Right renal cortex interstitium (tissue), 3 donors: ENCODE measurements at places on chromosomes 4 and X. TPM values are rescaled to one million over a fixed set of nuclear protein-coding genes. Genes with fewer than 3 reads are reported as not detected.
A peak's percentile ranks its signal among the peaks of the same experiment; 100 is the strongest.

ETDC gene
- polyA plus RNA-seq: not detected

UGT2B15 gene
- polyA plus RNA-seq: 0.06 TPM

ADAMTS3 gene
- 12.0 TPM for polyA plus RNA-seq

ALAS2 gene
- polyA plus RNA-seq: 13.6 TPM

FGF2 gene
- polyA plus RNA-seq: 7.3 TPM

NLGN3 gene
- 4.4 TPM for polyA plus RNA-seq

ZNF674 gene
- polyA plus RNA-seq: 6.1 TPM

ADH7 gene
- polyA plus RNA-seq: not detected

EDNRA gene
- polyA plus RNA-seq: 95.8 TPM

XKRX gene
- polyA plus RNA-seq: 0.28 TPM

SH3BP2 gene
- 25.7 TPM for polyA plus RNA-seq

DNA sequence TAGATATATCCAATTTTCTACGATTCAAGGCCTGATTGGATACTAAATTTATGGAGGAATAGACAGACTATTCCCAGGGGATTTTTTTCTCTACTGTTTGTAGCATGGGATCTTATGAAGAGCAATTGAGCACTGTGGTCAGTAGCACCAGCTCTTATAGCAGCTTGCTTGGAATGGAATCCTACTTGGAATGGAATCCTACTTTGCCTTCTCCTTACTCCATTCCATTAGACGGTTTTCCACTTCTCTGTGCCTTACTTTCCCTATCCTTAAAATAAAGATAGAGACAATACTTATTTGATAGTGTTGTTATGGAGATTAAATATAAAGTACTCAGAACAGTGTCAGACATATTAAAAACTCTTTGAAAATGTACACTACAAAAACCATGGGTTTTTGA lies 133.5 kb downstream of the BTC start:
- no peak for DNase-seq

- DNase-seq: peak; percentile 34
These were observed 43.2 kb downstream of the QDPR start for GRCh38 chr4:17468619-17469221.

DNA sequence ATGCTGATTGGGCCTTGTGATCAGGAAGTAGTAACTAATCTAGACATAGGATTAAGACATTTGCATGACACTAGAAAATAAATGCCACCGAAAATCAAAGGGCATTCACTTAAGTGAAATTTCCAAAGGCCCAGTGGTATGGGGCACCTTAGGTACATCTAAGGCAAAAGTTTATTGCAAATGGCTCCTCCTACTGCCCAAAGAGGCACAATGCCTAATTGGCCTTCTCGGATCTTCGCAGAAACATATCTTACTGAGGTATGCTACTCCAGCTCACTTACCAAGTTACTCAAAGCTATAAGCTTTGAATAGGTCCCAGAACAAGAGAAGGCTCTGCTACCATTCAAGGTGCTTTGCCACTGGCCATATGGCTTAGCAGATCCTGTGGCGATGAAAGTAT lies 174.8 kb upstream of the CXCL13 start:
- no peak for DNase-seq

DNA sequence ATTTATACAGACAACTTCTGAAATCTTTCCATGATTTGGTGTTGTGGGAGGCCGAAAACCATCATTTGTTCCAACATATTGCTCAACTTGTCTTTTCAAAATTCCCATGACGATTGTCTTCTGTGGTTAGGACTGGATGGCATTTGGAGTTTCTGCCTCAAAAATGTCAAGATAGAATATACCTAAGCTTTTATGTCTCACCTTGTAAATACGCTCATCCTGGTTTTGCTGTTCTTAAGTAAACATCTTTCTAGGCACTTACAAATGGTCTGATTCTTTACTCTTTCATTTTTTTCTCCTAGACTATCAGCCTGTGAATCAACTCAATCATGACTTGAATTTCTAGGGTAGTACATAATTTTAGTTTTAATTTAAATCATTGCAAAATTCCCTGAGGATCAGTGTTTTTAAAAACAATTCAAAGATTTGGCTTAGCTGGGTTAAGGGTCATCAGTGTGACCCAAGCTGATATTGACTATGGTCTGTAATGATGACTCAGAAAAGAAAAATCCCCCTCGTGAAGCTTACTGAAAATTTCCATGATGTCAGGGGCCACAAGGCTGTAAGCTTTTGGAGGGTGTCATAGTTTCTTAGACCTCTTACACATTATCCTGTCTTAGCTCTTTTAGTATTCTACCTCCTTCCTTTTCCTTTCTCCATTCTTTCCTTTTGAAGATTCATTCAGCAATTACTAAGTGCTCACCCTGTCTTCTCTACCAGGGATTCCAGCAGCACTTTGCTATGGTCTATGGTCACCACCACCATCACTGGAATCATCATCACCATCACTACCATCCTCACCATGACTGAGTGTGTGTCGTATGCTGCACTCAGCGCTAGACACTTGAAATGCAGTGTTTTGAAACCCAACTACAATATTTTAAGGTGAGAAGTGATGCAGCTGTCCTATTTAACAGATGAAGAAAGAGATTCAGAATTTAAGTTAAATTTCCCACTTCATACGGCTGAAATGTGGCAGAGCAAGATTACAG lies 124.4 kb downstream of the CPE start:
- DNase-seq: no peak

DNA sequence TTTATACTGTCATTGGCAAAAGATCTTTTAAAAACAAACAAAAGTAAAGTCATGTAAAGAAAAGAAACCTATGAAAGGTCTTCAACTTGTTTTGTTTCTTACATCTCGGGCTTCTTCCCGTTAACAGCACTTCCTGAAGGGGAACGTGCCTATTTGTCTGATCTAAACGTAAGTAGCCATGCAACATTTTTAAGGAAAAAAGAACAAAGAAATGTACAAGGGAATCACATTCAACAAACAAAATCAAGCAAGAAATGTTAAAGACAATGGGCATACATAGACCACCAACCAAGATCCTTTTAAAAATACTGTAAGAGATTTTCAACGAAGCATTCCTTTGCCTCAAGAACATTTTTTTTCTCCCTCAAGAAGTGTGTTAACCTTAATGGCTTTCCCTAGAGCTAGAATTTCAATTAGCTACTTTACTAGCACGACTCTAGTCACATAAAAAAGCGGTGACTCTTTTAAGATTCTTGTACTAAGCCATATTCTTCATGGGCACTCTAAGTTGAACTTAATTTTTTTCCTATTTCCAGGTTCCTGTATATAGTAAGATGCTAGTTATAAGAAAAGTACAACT lies 112.0 kb upstream of the TTC29 start:
- peak; percentile 48 for DNase-seq

DNA sequence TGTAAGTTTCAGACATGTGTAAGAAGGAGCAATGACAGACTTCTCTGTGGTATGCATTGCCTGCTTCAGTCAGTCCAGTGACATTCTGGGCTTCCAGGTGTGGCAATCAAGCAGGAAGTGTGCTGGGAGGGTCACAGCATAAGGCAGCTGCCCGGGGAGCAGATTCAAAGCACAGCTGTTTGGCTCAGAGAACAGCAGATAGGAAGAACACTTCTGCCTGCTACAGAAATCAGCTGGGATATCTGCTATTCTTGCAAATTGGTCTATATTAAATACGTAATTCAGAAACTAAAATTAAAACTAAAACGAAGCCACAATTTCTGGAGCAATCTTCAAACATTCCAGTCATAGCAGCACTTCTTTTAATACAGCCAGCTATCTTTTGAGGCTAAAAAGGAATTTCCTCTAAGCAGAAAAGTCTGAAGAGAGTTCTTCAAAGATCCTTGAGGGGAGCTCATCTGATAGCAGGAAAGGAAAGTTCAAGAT lies 47.5 kb upstream of the GALNT7 start:
- DNase-seq: no peak

- DNase-seq: no peak
These were observed 31.0 kb downstream of the TAB3 start for GRCh38 chrX:30858098-30858497.

DNA sequence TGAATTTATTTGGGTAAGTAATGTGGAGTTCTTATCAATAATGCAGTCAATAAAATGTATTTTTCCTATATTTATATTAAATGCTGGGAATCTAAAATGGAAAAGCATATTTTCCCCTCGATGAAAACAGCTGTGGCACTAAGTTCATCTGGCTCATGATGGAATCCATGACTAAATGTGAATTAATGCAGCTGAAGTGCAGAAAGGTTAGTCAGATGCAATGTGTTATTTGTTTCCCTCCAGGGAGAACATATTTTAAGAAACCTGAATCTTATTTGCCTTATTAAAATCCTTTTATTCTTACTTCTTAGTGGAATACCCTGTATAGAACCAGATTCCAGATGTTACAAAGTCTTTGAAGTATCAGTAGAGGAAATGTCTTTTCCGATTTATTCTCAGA lies 247.9 kb downstream of the ARHGAP24 start:
- DNase-seq: no peak

- no peak for DNase-seq
These were observed 466.1 kb downstream of the ADGRL3 start for GRCh38 chr4:61666244-61666643.

GRCh38 chr4:155510771-155511170 lies 134.0 kb upstream of the MAP9 start:
- no peak for DNase-seq

DNA sequence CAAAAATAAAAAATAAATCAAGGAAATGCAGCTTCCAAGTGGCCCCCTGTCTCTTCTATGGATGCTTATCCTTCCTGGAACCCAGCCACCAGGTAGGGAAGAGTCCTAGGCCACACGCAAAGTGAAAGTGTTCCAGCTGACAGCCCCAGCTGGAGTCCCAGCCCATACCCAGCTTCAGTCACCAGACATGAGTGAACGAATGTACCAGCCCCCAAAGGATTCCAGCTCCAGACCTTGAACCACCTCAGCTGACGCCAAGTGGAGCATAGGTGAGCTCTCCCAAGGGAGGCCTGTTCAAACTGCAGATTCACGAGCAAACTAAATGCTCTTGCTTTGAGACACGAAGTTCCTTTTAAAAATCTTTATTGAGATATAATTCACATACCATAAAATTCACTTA lies 62.0 kb downstream of the BCOR start:
- DNase-seq: no peak

- DNase-seq: no peak
These were observed 339.7 kb downstream of the DMD start for GRCh38 chrX:32871636-32872035.

- DNase-seq: no peak
These were observed 493.4 kb downstream of the IQCM start for GRCh38 chr4:149322203-149322602.

GRCh38 chr4:122662701-122663100 lies 41.8 kb upstream of the IL21 start:
- DNase-seq: no peak

DNA sequence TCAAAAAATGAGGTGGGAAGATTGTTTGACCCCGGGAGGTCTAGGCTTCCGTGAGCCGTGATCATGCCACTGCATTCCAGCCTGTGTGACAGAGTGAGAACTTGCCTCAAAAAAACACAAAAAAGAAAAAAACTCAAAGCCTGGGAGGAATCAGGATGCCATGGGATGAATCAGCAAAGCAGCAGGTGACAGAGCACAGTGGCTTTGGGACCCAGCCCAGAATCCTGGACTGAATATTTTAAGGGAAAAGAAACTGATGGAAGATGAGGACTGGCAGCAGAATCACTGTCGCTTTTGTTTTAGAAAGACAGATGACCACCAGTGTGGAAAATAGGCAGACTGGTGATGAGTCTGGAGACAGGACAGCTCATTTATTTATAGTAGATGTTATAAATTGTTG lies 16.6 kb downstream of the S100G start:
- no peak for DNase-seq

GRCh38 chrX:154096140-154097002 lies 1.1 kb downstream of the MECP2 start:
- no peak for DNase-seq

- no peak for DNase-seq
These were observed 25.0 kb upstream of the RAPGEF2 start for GRCh38 chr4:159077702-159078495.

DNA sequence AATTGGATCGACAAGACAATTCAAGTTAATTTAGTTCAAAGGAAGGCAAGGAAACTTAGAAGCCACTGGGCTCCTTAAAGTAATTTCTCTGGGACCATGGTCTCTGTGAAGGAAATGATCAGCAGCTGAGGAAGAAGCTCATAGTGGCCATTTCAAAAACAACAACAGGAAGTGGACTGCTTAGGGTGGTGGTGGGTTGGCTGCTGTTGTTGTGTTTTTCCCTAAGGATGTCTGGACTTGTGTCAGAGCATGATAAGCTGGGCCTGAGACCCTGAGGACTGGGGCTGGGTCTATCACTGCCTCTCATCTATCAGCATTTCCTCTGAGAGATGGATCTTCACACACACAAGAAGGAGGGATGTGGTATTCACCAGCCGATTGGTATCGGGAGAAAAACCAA lies 18.3 kb downstream of the KDR start:
- DNase-seq: no peak

- DNase-seq: no peak
These were observed 43.5 kb downstream of the SRPX2 start for GRCh38 chrX:100687546-100687945.

DNA sequence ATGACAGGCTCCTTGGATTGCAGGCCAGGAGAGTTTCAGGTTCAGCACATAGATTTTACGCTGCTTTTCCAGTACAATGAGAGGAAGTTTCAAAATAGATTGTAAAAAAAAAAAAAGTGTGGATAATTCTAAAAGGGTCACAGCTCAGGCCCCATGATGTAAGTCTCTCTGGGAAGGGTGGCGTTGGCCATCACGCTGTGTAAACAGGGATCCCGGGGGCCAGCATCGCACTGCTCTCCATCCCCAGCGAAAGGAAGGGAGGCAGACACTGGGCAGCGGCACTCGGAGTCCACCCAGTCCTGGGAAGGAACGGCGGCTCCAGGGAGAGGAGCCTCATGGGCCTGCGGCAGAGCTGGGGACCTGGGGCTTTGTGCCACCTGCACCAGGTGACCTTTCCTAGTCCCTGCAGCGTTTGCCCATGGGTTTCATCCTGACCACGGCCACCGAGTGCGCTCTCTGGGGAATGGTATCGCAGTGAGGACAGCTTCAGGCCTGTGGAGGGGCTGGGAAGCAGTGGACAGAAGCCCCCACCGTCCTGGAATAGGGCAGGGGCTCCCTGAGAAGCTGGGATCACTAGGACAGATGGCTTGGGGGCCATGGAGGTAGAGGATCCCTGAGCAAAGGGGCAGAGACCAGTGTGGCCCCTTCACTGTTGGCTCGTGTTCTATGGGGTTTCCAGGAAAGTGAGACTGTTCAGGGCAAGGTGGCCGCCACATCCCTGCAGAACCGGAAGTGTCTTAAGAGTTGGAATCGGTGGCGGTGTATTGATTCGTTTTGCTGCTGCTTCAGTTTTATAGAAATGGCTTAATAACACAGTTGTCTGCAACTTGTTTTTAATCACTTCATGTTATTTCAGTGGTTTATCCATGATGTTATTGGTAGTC lies 38.9 kb downstream of the RGS12 start:
- no peak for DNase-seq

DNA sequence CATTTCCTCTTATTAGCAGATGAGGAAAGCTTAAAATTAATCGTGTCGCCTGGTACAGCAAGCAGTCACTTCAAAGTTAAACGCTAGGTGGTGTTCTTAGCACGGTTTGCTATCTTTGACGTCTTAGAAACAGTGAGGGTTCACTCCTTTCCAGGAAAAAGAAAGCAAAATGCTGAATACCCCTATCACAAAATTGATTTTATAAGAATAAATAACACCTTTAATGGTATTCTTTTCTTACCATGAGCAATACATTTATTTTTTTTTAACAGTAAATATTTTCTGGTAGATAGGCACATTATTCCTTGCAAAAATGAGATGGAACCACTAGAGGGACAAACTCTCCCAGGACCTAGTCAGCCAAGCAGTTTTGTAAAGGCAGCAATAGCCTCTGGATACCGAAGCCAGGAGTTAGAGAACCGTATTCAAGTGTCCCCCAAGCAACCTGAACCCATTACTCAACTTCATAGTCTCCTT lies 153.9 kb downstream of the KDR start:
- DNase-seq: peak; percentile 31
